Effector memory CD8-positive, alpha-beta T cell (primary cell): ENCODE measurements at places on chromosomes 2 and 18.

GRCh38 chr2:39593439-39594393 lies 72.0 kb upstream of the TMEM178A start:
- no peak for DNase-seq

DNA sequence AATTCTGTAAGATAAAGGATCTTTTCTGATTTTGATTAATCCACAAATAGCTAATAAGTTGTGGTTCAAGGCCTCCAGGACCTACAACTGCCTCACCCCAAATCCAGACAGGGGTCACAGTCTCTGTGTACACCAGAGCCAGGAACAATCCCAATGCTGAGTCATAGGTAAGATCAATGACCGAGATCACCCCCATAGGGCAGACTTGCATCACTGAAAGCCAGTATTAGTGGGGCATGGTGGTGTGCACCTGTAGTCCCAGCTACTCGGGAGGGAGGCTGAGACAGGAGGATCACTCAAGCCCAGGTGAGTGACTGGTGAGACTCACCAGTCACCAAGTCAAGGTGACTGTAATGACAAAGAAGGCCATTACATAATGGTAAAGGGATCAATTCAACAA lies 12.9 kb downstream of the PARD6G start:
- no peak for DNase-seq

GRCh38 chr2:227853204-227853629 lies 18.2 kb upstream of the DAW1 start:
- no peak for DNase-seq

GRCh38 chr2:48414640-48414979 lies 115.3 kb upstream of the STON1 start:
- DNase-seq, result no peak

DNA sequence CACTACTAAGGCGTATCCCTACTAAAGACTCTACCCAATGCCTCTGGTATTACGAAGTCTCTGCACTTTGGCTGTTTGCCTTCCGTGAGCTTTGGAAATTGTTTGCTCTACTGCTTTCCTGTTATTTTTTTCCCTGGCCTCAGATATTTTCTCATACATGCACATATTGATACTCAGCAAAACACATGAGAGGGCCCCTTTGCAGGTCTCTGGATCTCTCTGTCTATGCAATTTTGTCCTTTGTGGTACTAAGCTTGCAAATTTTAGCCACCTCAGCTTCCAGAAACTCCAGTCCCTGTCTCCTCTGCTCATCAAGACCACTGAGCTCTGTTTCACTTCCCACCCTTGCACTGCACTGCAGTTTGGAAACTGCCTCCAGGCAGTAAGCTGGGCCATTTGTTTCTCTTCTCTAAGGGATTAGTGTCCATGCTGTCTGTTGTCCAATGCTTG lies 46.6 kb downstream of the TAF1B start:
- no peak for DNase-seq

GRCh38 chr2:115880558-115880957 lies 1438.1 kb downstream of the DPP10 start:
- DNase-seq, result no peak

- no peak for DNase-seq
These were observed 145.5 kb downstream of the ACKR3 start for GRCh38 chr2:236715077-236715476.

- DNase-seq, result no peak
These were observed 385.9 kb upstream of the RND3 start for GRCh38 chr2:150873396-150873772.
